Bronchial epithelial cell (primary cell): ENCODE measurements at places on chromosomes 13 and 19. TPM values are rescaled to one million over a fixed set of nuclear protein-coding genes. Genes with fewer than 3 reads are reported as not detected.

GRCh38 chr13:61463024-61463423 is 47.4 kb upstream of the PCDH20 start:
- DNase-seq = peak; percentile 20

DNA sequence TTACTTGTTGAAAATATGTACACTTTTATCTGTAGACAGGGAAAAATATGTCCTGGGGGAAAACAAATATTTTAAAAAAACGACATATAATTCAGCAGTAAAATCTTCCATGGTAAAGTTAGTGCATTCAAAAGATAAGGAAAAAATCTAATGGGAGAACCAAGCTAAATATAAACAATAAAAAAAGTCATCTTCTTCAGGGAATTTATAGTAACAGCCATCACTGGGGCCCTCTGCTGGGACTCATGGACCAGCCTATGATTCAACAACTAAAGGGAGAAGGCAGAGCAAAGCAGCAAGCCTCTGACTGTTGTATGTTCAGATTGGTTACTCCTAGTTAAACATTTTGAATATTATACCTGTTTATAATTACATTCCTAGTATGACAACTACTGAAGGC is 93.0 kb downstream of the ITGBL1 start:
- no peak for DNase-seq

Gene PCP2
- total RNA-seq = not detected in 2 replicates

DNA sequence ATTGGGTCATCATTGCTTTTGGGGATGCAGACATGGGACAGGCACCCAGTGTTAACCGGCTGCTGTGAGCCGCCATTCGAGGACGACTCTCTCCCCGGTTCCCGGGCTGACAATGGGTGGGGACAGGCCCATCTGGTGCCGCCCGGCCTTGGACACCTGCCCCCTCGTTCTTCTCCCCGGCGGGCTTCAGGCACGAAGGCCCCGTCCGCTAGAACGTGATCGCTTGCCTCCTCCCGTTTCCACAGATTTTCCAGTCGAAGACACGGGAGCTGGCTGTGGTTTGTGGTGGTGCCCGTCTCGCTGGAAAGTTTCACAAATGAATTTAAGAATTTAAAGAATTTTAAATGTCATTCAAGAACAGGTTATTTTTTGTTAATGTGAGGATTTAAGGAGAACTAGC is 2.0 kb downstream of the PALM start:
- no peak for DNase-seq

DNA sequence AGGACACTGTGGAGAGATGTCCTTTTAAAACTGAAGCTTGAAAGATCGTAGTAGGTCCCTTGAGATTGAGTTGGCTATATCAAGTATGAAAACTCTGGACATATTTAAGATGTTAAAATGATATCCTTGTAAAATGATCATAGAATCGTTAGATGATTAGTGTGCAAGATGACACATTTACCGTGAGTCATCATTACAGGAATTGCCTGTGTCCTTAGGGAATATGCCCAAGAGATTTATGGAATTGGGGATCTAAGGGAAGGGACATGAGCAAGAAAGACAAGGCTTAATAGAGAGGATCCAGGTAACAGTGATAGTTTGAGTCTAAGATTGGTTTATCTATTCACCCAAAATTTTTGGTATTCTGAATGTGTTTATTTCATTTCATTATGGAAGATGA is 233.7 kb downstream of the GPC5 start:
- DNase-seq = peak; percentile 20

GRCh38 chr13:33069365-33069764 is 53.1 kb downstream of the KL start:
- no peak for DNase-seq

DNA sequence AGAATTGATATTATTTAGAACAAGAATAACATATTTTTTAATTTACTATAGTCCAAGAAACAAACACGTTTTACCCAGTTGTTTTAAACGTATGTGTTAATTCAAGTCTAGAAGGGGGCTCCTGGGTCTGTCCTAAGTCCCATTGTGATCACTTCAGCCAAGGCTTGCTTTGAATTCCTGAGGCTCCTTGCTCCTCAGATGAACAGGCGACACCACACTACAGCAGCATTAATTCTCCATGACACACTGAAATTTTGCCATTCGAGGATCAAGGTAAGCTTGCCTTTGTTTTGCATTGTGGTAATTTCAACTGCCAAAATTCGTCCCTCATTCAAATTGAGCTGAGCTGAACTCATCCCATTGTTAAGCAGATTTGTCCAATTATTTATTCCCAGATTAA is 1442.6 kb downstream of the SLITRK5 start:
- no peak for DNase-seq

Gene LRRC4B
- not detected in 2 replicates for total RNA-seq

DNA sequence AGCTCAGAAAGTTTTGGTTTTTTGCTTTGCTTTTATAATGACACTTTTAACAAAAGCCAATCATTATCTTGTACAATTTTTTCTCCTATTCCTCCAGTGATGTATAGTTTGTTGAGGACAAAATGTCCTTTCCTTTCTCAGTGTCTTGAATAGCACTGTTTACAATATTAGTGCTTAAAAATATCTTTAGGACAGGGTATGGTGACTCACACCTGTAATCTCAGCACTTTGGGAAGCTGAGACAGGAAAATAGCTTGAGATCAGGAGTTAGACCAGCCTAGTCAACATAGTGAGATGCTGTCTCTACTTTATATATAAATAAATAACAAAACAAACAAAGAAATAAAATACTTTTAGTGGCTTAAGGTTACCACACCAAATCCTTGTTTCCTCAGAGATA is 41.9 kb downstream of the SPRY2 start:
- DNase-seq = peak; percentile 17

Gene SPRY2
- 3.1 and 4.7 TPM in 2 replicates for total RNA-seq
